ENCODE measurements at places on chromosomes 11 and 22.

DNA sequence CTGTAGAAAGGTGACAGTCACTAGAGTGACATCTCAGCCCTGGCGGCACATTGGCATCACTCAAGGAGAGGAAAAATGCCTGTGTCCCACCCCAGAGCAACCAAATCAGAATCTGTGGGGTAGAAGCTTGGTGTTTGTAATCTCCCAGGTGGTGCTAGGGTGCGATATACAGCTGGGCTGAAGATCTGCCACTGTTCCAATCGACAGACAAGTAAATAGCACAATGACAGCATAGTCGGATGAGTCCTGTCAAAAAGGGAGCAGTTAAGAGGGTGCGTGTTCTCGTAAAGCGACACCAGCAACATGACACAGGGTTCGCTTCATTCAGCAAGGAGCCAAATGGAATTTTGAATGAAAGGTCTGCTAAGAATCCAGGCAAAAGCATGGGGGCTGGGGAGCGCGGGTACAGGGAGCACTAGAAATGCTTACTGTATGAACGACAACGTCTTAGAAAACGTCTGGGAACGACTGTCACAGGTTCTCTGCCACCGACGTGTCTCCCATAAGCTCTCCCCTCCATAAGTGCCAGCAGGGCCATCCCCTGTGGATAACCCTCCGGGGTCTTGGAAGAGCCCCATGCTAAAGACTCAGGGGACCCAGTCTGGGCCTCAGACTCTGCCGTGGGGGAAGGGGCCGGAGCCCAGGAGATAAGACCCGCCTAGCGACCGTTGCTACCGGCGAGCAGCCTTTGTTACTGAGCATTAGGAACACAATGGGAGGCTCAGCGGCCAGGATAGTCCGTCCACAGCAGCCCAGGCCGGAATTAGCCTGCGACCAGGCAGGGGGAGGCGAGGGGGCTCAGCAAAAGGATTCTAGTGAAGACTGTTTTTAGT, 20.8 kb downstream of the ADA2 start:
- no peak for DNase-seq

- no peak for DNase-seq
Observed at GRCh38 chr11:74633406-74634393, 41.3 kb downstream of the POLD3 start.

DNA sequence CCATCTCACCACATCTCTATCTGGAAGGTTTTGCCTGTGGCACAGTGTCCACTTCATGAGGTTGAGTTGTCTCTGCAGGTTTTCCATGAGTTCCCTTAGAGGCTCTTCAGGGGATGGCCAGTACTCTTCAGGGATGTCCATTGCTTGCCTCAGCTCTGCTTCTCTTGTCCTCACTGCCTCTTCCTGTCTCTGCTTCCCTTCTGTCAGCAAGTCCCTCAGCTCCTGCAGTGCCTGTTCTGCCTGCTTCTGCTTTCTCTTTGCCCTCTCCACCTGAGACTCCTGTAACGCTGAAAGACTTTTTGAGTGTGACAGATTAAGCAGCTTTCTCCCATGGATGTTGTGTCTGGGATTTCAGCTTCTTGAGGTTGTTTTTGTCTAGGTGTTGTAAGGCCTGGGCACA, 38.2 kb upstream of the MRPL17 start:
- DNase-seq = no peak

- no peak for DNase-seq
Observed at GRCh38 chr11:2579315-2580060, 120.3 kb downstream of the KCNQ1OT1 start.

DNA sequence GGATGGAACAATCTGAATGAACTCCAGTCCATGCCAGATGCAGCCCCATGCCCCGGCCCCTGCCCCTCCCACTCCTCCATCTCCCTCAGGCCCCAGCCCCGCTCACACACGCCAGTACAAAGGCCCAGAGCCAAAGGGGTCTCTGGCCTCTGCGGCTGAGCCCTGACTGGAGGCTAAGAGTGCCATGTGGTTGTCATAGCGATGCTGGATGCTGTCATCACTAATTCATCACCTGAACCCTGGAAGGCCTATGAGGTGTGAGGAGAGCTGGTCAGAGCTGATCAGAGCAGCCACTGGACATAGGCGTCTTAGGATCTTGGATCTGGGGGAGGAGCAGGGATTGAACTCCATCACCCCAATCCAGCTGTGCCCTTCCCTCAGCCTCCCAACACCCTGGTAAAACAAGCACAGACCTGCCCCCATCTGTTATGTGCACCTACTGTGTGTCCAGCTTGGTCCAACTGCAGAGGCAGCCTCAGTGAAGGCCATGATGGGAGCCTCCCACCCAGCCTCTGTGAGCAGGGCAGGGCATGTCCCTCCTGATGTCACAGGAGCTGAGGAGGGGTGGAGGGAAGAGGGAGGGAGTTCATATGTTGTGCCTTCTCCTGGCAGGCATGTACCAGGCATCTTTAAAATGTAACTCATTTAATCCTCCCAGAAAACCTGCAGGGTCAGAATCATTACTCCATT, 16.7 kb downstream of the PDE2A start:
- no peak for DNase-seq

DNA sequence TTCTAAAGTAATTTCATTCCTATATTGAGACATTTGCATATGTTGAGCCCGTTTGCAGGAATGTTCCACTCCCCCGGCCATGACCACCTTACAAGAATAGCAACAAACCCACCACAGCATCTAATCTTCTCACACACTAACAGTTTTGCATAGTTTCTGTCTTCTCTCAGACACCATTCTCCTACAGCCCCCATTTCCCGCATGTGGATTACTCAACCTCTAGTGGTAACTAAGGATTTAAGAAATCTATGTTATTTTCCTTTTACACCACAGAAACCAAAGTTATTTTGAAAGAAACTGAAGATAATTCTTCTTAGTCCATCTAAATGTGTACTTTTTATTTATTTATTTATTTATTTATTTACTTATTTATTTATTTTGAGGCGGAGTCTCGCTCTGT, 2.3 kb downstream of the MS4A4E start:
- no peak for DNase-seq

DNA sequence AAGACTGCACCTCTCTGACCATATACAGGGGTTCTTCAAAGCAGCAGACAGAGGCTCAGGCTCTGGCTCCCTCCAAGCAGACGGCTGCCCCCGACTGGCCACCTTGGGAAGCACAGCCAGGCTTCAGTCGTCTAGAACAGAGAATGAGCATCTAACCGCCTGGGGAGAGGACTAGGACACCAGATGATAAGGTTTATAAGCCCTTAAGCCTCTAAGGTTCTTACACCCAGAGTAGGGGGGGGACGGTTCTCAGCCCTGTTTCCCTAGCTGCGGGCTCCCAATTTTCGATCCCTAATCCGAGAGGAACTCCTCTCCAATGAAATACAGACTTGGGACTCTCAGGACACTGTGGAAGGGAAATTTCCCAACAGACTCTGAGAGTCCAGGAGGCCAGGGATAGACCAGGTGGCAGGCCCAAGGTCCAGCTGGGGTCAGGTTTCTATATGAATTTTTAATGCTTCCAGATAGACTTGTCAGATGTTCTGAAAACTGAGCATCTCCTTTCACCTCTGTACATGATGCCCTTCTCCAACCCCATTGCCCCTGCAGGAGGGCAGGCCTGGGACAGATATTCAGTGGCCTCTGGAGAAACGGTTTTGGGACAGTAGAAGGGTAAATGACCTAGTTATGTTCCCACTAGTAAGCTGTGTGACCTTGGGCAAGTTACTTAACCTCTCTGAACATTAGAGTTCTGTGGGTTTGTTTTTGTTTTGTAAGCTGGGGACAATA, 20.2 kb downstream of the RTN4RL2 start:
- no peak for DNase-seq

DNA sequence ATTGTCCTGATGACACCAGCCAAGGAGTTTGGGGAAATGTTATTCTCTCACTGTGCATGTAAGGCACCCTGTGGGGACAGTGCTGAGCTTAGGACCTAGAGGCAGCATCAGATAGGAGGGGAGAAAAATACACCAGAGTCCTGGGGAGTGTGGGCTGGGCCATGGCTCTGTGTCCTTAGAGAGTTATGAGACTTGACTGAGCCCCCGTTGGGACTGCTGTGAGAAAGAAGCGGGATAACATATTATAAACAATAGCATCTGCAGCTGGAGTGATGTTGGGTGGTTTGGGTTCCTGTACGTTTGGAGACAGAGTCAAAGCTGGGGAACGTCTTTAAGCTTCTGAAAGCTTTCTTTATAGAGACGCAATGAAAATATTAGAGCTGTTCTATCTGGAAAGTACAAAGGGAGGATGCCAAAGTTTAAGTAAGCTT, 90.9 kb upstream of the CRTAM start:
- DNase-seq = no peak

- peak; percentile 50 for DNase-seq
Observed at GRCh38 chr11:613369-613968, 2.3 kb downstream of the IRF7 start.
